ENCODE measurements at places on chromosomes 3 and 15.

DNA sequence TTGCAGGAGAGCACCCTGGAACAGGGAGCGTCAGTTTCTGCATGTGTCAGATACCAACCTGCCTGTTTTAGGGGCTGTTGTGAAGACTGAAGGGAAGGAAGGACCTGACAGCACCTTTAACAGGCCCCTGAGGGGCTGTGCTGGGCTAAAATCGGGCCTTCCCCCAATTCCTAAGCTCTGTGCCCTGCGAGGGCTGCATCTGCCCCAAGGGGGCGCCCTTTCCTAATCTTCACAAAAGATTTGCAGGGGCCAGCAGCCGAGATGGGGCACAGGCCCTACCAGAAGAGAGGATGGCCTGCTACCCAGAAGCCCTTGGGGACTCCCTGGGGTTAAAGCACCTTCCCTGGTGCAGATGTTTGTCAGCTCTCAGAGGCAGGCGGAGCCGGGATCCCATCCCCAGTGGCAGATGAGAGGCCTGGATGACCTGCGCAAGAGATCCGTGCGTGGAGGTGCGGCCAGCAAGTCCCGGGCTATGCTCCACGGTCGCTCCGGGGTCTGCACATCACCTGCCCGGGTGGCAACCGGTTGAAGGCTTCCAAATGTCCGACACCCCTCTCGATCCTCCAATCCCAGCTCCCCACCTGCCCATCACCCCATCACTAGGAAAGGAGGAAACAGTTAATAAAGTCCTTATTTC is 53.6 kb downstream of the RHCG start:
- DNase-seq: peak; percentile 15

DNA sequence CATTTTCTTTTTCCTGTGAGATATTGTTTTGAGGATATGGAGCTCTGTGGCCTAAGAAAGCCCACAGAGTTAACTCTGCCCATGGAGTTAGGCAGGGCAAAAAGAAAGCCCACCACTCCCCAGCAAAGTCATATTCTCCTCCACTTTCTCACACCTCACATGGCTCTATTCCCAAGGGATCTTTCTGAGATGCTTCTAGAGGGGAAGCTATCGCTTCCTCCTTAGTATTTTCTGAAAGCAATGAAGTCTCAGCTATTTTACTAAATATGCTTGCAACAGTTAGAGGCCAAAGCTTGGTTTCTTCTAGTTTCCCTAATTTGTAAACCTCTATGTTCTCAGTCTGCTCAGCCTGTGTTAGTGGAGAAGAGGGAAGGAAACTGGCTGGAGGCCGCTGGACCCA is 80.3 kb upstream of the EOMES start:
- no peak for DNase-seq

GRCh38 chr3:115624901-115625300 is 1.6 kb downstream of the GAP43 start:
- no peak for DNase-seq

DNA sequence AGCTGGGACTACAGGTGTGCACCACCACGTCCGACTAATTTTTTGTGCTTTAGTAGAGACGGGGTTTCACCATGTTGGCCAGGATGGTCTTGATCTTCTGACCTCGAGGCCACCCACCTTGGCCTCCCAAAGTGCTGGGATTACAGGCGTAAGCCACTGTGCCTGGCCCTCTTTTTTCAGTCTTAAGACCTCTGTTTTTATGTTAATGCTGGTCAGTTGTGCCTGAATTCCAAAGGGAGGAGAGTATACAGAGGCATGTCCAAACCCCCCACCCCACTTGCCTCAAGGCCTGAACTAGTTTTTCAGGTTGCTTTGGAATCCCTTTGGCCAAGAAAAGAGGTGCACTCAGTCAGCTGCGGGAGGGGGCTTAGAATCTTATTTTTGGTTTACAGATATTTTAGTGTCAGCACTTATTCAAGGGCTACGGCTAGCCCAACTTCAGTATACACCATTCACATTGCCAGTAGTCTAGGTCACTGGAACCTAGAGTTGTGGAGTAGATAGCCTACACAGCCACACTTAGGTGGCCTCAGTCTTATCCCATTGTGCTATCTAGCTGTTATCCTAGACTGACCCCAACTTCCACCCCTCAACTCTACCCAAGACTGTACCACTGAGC is 128.0 kb upstream of the TPM1 start:
- no peak for DNase-seq

- DNase-seq: peak; percentile 93
Observed at GRCh38 chr3:149534671-149535332, 60.3 kb downstream of the TM4SF4 start.

DNA sequence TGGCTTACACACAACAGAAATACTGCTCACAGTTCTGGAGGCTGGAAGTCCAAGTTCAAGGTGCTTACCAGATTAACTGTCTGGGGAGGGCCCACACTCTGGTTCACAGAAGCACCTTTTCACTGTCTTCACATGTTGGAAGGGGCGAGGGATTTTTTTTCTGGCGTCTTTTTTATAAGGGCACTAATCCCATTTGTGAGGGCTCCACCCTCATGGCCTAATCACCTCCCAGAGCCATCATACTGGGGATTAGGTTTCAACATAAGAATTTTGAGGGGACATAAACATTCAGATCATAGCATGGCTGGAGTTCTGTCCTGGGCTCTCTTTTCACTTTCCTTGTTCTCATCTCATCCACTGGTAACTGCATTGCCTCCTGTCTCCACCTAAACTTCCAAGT is 63.5 kb downstream of the IGF1R start:
- no peak for DNase-seq

DNA sequence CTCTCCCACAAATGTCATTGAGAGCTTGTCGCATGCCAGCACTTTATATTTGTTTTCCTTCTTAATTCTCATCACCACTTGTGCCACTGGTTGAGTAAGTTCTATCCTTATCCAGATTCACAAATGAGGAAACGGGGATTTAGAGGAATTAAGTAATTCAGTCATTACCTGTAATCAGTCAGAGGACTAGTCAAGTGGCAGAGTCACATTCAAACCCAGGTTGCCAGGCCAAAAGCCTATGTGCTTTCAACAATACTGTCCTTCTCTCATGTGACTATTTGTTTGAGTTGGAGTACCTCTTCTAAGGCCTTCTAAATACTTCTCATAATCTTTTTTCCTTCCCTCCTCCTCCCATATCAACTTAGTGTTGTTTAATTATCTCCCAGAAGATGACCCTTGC is 76.9 kb downstream of the THRB start:
- no peak for DNase-seq

GRCh38 chr3:53659996-53660395 is 165.6 kb downstream of the CACNA1D start:
- no peak for DNase-seq

- no peak for DNase-seq
Observed at GRCh38 chr3:177420651-177421480, 223.6 kb upstream of the TBL1XR1 start.

DNA sequence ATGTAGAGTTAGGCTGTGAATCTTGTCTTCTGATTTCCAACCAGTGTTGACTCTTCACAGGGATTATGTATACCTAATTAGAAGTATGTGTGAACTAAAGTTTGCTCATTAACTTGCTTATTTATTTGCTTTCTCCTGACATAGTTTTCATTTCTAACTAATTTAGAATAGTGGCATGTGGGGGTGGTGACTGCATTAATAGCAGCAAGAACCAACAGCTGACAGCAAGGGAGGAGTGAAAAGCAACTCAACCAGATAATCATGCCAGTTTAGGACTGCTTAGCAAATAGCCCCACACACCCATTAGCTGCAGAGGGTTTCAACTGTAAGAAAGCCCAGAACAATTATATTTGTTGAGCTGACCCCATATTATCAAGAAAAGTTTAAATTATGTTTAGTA is 3.8 kb downstream of the ST3GAL6 start:
- DNase-seq: no peak

DNA sequence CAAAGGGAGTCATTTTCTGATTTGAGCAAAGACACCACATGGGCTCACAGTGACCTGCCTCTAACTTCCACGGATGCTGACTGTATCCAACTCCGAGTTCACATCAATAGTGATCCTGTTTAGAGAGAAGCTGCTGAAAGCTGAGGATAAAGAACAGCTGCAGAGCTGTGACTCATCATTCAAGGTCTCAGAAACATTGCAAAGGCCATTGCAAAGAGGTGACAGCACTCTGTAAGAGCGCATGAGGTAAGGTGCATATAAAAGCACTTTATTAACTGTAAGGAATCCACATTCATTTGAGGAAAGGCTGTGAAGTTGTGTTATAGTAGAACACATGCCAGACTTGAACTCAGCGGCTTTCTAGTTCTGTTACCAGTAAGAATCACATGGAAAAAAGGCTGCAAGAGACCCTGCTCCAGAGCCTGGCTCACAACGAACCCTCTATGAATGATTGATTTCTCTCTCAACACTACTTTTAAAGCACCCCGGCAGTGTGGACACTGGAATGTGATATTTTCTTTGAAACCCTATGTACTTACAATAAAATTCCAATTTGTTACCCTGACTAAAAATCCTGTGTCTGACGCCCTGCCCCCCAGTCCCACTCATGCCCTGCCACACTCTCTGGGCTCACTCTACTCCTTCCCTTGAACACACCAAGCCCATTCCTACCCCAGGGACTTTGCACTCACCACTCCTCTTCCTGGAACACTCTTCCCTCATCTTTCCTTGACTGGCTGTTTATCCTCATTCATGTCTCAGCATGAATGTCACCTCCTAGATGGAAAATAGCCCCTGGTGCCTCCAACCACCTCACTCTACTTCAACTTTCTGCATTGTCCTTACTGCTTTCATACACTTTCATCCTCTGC is 111.2 kb downstream of the LSM3 start:
- DNase-seq: no peak

DNA sequence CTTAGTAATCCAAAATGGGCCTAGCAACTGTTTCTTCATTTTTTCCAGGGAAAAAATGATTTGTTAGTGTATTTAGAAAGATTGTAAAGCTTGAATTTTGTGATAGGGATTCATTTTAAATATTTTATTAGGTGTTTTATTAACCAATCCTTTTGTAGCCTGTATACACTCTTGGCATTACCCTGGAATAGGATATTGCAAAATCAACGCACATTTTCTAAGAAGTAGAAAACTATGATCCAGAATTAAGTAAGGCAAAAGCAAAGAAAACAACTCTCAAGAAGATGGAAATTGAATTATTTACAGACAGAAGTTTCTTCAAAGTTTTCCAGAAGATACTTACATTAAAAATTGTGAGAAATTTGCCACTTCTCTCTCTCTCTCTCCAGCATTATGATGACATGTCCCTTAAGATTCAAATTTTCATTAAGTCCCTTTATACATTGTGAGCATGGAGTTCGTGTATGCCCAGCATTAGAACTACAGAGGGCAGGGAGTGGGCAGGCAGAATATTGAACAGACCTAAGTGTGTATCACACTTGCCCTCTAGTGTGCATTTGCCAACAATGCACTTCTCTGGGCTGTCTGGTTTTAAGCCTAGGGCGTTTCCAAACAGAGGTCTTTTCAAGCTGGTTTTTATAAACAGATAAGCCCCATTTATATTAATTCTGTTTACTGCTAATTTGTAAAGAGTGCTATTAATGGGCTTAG is 28.5 kb upstream of the CMSS1 start:
- DNase-seq: peak; percentile 8

DNA sequence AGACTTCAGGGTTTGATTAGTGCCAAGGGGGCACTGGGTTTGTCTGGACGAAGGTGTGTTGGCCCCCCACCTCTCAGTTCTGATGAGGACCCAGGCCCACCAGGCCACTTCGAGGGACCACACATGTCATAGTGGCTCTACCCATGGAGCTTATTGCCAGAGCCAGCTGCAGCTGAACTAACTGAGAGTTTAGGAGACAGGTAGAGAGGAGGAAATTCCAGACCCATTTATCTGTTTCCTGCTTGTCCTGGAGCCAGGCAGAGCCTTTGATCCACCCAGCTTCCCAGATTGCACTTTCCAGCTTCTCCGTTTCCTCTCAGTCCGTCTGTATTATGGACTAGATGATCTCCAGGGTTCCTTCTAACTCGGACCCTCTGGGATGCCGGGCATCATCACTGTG is 20.9 kb downstream of the SLC24A1 start:
- DNase-seq: no peak

DNA sequence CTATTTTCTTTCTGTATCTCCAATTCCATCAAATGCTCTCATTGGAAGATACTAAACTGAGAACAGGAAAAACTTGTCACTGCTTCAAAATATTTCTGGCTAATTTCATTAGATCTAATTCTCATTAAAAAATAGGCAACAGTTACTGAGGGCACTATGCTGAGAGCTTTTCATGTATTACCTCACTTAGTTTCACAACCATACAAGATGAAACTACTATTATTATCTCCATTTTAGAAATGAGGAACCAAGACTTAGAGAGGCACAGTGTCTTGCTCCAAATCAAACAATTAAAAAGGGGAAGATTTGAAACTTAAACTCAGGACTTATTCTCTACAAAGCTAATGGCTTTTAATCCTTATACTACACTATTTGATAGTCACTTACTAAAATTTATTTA is 7.2 kb upstream of the OTOL1 start:
- DNase-seq: no peak
